ENCODE measurements at places on chromosomes 2 and 18.

- peak; percentile 31 for DNase-seq
These were observed 15.9 kb upstream of the C1QL2 start for GRCh38 chr2:119174216-119174992.

- no peak for DNase-seq
These were observed 156.2 kb upstream of the NDUFV2 start for GRCh38 chr18:8946066-8946838.

DNA sequence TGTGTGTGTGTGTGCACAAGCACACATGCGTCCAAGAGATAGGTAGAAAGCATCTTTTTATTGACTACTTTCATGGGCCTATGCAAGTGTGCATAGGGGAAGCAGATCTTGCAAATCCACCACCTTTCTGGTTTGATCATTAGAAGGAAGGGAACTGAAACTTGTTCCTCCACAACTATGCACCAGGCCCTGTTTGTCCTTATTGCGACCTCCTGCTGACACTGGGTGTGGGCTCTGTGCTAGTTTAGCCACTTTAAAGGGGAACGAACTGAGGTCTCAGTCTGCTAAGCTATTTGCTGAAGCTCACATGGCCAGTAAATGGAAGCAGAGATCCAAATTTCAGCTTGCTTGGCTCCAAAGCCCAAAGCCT, 32.1 kb upstream of the INSIG2 start:
- peak; percentile 3 for DNase-seq

GRCh38 chr2:98212092-98213000, 125.4 kb downstream of the VWA3B start:
- no peak for DNase-seq

All from cerebellar cortex (tissue), 1 donor.